ENCODE measurements at places on chromosomes 4 and X. TPM values are rescaled to one million over a fixed set of nuclear protein-coding genes. Genes with fewer than 3 reads are reported as not detected.
A peak's percentile ranks its signal among the peaks of the same experiment; 100 is the strongest.

CSN1S1 gene
- not detected for total RNA-seq

TBC1D9 gene
- 75.9 TPM for total RNA-seq

VCX3A gene
- total RNA-seq: not detected

GLRB gene
- 4.8 TPM for total RNA-seq

FAM47E gene
- under 0.01 TPM for total RNA-seq

TGIF2LX gene
- not detected for total RNA-seq

TAB3 gene
- total RNA-seq: 6.1 TPM

HAND2 gene
- 8.6 TPM for total RNA-seq

ABLIM2 gene
- total RNA-seq: 1.1 TPM

CT55 gene
- total RNA-seq: not detected

BEX1 gene
- 0.20 TPM for total RNA-seq

NDUFB11 gene
- 46.0 TPM for total RNA-seq

DNA sequence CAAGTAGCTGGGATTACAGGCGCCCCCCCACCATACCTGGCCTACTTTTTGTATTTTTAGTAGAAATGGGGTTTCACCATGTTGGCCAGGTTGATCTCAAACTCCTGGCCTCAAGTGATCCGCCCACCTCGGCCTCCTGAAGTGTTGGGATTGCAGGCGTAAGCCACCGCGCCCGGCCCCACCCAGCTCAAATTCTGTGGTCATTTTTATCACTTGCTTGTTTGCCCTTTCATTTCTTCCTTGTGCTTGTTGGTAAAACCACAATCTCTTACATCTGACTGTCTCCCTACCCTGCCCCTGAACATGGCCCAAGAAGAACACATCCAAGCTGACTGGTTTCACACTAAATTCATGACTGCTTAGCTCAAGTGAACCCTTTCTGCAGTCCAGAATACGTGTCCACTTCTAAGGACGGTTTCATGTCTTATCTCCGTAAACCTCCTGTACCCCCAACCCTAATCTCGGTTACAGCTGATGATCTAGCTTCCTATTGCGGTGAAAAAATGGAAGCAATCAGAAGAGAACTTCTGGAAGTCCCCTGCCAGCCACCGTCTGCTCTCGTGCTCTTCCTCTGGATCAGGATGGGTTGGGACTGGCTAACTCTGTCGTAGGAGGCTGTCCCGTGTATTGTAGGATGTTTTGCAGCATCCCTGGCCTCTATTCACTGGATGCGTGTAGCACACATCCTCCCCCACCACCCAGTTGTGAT is 5.4 kb upstream of the RS1 start:
- no peak for DNase-seq

DNA sequence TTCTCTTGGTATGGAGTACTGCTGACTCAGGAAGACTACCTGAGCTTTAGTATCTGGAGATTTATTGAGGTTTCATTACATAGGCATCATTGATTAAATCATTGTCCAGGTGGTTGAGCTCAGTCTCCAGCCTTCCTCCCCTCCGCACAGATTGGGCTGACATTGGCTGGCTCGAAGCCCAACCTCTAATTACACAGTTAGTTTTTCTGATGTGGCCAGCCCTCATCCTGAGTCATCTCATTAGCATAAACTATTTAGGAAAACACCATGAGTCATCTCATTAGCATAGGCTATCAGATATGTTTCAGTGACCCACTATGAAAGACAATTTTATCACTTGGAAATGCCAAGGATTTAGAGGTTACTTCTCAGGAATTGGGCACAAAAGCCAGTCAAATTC is 93.9 kb upstream of the ANKRD50 start:
- no peak for DNase-seq

GRCh38 chrX:72526534-72527508 is 45.8 kb downstream of the HDAC8 start:
- peak; percentile 17 for DNase-seq

GRCh38 chrX:148947399-148947975 is 447.1 kb downstream of the AFF2 start:
- no peak for DNase-seq

DNA sequence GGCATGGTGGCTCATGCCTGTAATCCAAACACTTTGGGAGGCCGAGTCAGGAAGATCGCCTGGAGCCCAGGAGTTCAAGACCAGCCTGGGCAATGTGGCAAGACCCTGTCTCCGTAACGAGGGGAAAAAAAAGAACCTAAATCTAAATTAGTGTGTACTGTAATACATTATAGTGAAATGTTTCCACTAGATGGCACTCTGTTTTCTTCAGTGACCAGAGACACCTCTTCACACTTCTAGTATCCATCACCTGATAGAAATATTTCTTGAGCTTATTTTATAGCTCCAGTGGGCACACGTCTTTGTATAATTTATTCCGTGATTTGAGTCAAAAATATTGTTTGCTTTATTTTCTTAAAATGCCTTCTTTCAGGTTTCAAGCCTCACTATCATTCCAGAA is 600.9 kb upstream of the DIPK2B start:
- no peak for DNase-seq

- no peak for DNase-seq
These were observed 1.9 kb upstream of the SMARCA1 start for GRCh38 chrX:129525162-129525561.

DNA sequence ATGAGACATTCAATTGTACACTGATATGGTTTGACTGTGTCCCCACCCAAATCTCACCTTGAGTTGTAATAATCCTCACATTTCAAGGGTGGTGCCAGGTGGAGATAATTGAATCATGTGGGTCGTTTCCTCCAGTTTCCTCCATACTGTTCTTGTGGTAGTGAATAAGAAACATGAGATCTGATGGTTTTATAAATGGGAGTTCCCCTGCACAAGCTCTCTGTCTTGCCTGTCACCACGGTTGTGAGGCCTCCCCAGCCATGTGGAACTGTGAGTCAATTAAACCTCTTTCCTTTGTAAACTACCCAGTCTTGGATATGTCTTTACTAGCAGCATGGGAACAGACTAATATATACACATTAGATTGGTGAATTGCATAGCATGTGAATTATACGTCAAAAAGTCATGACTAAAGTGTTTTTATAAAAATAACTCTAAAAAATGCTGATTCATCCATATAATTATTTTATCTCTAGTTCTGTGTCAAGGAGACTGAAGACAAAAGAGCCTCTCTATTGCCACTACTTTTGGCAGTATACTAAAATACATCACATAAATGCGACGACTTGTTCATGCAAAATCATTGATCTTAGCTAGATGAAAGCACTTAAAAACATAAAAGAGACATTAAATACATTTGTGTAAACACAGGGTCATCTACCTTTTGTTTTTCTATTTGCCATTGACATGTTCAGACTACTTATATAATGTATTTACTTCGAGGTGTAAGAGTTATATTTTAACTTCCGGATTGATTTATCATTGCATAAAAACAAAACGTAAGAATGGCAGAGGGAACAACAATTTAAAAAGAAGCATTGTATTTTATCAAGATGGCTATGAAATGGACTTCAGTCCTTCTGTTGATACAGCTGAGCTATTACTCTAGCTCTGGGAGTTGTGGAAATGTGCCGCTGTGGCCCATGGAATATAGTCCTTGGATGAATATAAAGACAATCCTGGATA is 50.1 kb downstream of the YTHDC1 start:
- DNase-seq: no peak

DNA sequence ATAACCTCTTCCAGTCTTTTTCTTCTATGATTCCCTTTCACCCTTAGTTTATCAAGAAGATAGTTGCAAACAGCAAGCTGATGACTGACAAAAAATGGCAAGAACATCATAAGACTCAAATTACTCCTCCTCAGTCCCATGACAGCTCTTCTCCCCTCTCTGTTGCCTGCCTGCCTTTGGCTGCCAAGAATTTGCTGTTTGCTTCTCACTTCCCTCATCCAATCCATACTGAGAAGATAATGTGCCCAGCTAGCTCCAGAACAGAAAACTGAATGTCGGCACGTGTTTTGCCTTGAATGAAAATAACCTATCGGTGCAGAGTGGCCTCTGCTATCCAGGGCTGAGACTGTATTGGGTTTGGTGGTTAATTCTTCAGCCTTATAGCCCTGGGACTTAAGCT is 192.1 kb downstream of the PPARGC1A start:
- DNase-seq: no peak

DNA sequence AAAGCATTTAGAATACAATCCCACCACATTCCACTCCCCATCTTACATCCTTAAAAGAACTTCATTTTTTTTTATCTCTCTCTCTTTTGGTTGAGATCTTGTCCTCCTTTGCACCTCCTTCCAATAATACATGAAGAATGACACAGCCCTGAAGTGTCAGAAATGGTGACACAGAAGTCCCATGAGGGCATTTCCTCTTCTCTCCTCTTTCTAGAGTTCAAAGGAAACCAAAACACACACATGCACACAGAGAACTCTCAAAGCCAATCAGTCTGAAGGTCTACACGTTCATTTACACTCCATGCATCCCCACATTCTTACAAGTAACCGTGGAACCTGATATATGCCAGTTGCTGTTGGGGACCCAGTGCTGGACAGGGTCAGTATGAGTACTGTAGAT is 450.7 kb downstream of the HNRNPD start:
- no peak for DNase-seq

- DNase-seq: no peak
These were observed 1928.4 kb downstream of the STIM2 start for GRCh38 chr4:28788929-28789490.

DNA sequence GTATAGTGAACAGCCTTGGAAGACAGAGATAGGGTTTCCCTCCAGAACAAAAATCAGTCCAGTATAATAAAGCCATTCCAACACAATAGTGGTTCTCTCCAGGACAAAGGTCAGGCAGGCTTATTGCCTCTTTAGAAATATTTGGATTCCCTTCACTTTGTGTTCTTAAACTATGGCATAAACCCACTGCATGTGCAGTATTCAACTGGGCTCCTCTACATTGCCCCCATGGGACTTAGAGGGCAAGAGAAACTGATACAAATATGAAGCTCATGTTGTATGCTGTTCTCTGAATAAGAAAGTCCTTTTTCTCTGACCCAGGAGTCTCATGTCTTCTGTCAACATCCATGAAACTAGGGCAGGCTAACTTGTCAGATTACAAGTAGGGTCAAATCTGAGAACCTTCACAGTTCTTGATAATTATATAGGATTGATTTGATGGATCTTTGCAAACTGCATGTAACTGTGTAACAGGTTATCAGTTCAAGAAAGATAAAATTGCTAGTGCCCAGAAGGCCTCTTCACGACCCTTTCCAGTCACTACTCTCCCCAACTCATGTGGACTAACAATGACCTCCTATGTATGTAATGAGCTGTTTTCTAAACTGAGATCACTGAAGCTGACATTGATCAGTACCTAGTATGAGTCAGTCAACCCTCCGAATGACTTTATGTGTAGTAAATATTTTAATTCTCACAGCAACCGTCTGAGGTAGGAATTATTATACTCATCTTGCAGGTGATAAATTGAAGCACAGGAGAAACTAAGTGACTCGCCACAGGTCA is 31.9 kb upstream of the FAM9C start:
- no peak for DNase-seq

DNA sequence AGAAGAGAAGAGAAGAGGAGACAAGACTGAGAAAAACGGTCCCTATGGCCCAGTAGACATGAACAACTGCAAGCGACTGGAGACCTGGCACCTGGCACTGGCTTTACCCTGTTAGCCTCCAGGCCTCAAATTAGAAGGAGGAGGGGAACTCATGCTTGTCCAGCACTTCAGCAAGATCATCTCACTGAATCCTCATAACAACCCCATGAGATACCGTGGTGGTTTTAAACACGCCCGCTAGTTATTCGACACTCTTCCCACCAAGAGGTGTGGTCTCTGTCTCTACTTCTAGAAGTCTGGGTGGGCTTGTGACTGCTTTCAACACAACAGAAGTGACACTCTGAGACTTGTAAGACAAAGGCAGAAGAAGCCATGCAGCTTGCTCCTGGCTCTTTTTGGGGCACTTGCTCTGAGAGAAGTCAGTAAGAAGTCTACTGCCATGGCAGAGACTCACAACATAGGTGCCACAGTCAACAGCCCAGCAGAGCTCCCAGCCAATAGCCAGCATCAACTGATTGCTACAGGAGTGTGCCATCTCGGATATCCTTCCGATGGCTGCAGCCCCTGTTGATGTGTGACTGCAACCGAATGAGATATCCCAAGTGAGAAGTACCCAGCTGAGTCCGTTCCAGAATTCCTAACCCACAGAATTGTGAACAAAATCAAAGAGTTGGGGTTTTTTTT is 34.0 kb upstream of the BCOR start:
- no peak for DNase-seq

DNA sequence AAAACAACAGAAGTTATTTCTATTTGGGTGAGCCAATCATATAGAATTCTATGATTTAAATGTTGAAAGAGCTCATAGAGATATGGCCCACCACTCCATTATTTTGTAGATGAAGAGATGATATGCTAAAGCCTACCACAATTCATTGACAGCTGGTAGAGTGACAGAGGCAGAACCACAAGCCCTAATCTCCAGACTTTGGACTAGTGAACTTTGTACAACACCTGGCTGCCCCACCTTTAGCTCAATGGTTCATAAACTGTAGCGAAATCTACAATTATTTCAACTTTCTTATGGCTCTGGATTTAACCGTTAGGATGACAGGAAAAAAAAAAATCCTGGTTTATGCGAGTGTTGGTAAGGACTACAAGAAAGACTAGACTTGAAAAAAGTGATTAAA is 50.9 kb downstream of the PRKG2 start:
- no peak for DNase-seq

GRCh38 chr4:166941629-166942028 is 292.7 kb downstream of the SPOCK3 start:
- DNase-seq: no peak

DNA sequence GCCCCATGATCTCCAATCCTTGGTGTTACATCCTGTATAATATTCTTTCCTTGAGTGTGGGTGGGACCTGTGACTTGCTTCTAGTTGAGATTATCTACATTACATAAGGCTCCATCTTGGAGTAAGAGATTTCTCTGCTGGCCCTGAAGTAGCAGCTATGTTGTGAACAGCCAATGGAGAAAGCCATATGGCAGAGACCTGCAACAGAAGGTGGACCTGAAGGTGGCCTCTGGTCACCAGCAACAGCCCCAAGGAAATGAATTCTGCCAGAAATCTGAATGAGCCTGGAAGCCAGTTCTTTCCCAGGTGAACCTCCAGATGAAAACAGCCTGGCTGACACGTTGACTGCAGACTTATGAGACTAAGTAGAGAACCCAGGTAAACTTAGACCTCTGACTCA is 2.3 kb upstream of the INTS6L start:
- DNase-seq: no peak

Data from pulmonary artery endothelial cell (primary cell).